ENCODE measurements at places on chromosomes 4 and X.

DNA sequence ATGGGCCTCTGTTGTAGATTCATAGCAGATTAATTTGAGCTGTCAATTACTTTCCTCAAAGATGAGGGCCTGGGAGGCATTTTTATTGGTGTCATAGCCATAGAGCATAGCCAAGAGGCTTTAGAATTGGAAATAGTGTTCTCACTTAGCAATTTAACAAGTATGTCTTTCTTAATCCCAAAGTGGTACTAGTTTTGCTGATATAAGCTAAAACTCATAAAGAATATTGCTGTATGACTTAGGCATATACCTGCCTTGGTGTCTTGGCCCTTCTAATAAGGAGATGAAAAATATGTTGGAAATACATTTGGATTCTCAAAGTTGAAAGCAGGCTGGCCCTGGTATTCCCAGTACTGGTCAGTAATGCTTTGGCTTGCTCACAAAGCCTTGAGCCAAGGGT is 221.5 kb upstream of the CXCL13 start:
- DNase-seq: no peak

- no peak for DNase-seq
Measured at GRCh38 chrX:725971-726370, 95.4 kb downstream of the SHOX start.

DNA sequence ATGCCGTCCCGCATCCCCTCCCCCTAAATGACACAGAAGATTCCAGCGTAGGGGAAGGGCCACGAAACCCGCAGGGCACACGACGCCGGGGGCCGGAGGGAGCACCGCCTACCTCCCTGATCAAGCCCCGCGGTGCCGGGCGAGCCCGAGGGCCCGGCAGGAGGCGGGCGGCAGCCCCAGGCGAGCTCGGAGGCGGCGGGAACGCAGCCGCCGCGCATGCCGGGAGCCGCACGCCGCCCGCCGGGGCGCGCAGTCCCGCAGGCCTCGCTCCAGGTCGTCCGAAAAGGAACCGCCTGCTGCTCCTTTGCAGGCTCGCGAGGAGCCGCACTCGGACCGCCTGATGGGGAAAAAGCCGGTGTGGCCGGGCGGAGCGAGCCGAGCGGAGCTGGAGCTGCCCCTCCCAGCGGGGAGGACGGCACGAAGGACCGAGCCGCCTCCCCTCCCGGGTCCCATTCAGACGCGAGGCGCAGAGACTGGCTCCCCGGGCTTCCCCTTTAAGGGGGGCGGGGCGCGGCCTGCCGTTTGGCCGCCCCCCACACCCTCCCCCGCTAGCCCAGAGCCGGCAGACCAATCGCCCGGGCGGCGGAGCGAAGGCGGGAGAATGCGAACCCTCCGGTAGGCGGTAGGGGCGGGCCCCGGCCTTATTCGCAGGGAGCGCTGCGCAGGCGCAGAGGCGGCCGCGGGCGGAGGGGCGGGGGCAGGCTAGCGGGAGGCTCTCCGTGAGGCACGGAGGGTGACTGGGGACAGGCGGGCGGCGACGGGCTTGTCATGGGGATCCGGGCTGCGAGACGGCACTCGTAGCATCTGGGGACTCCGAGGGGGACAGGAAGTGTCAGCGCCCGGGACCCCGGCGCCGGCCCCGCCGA is 561 bp upstream of the ING2 start:
- DNase-seq: peak; percentile 99

- DNase-seq: no peak
Measured at GRCh38 chr4:56739066-56739777, 58.1 kb upstream of the HOPX start.

All from GM06990 (cell line).